Progenitor cell of endocrine pancreas (in vitro differentiated cells): ENCODE measurements at places on chromosomes 5 and 9. TPM values are rescaled to one million over a fixed set of nuclear protein-coding genes. Genes with fewer than 3 reads are reported as not detected.

The SPINK13 gene
- not detected in 2 replicates for total RNA-seq

The CAVIN4 gene
- 14.5 and 18.1 TPM in 2 replicates for total RNA-seq

DNA sequence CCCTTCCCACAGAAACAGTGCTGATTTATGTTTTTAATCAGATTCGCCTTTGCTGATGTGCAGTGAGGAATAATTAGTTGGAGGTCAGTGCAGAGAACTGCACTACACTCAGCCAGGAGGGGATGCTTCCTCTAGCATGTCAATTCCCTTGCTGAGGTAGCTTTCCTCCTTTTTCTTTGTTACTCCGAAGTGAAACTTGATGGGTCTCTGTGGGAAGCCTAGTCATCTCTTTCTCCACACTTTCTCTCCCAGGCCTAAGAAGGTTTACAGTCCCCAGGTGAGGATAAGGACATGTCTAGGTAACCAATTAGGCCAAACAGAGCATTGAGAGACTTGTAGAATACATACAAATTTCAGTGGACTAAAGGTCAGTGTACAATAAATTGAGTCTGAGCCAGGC is 461.8 kb downstream of the KIF4B start:
- H3K27ac ChIP-seq: no peak overlapping the region
- H3K27me3 ChIP-seq: no peaks in the 10 kb centered on the region
- H3K4me3 ChIP-seq: no peak overlapping the region
- no peaks in the 10 kb centered on the region for H3K36me3 ChIP-seq

DNA sequence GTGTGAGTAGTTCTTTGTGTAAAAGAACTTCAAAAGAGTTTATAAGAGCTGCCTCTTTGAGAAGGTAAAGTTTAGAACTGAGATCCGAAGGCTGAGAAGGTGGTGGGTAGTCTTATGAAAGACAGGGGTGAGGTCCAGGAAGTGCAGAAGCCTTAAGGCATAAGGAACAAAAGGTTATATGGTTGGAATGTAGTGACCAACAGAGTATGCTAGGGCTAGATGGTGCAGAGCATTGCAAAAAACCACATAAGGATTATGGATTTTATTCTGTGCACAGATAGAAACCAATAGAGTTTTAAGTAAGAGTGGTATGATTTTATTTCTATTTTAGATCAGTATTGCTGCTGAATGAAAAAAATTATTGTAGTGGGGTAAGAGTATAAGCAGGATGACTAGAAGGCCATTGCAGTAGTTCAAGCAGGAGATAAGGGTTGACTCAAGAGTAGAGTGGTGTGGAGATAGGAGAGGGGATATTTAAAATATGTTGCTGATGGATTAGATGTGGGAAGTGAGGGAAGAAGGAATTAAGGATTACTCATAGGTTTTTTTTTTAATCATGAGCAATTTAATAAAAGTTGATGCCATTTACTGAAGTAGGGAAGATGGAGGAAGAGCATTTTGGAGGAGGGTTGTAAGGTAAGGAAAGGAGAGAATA is 3.7 kb downstream of the RECK start:
- no peak overlapping the region for H3K4me3 ChIP-seq
- no peaks in the 10 kb centered on the region for H3K27me3 ChIP-seq
- H3K27ac ChIP-seq: no peak overlapping the region
- H3K4me1 ChIP-seq: peaks cover 11% of the 10 kb centered on the region

GRCh38 chr5:35671541-35672295 is 54.1 kb downstream of the SPEF2 start:
- no peak overlapping the region for H3K4me3 ChIP-seq
- no peaks in the 10 kb centered on the region for H3K4me1 ChIP-seq
- no peaks in the 10 kb centered on the region for H3K36me3 ChIP-seq
- DNase-seq: no peak
- H3K27ac ChIP-seq: no peak overlapping the region
- H3K27me3 ChIP-seq: no peaks in the 10 kb centered on the region

DNA sequence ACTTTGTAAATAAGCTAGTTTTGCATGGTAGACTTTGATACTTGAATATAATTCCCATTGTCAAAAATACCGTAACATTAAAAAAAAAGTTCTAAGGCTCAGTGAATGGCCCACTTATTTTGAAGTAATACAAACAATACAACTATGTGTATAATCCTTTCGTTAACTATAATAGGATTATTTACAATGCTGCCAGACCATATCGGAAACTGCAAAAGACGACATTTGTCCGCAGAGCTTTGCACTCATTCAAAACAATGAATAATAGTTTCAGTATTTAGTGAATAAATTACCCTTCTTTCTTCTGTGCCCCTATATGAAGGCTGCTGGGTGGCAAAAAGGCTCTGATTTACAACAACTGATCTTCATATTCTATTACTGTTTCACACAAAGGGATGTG is 121.8 kb downstream of the DROSHA start:
- no peaks in the 10 kb centered on the region for H3K27me3 ChIP-seq
- H3K4me1 ChIP-seq: no peaks in the 10 kb centered on the region
- H3K4me3 ChIP-seq: no peak overlapping the region
- DNase-seq: no peak
